DMS79 (cell line): ENCODE measurements at places on chromosomes 5 and 9.

- no peak for DNase-seq
These were observed at the start of gene PRDM12 for GRCh38 chr9:130664251-130665028. Gene PRDM12, plus strand, starts transcription at chr9:130664594. Its CDS starts 60 bp downstream, at chr9:130664654.

DNA sequence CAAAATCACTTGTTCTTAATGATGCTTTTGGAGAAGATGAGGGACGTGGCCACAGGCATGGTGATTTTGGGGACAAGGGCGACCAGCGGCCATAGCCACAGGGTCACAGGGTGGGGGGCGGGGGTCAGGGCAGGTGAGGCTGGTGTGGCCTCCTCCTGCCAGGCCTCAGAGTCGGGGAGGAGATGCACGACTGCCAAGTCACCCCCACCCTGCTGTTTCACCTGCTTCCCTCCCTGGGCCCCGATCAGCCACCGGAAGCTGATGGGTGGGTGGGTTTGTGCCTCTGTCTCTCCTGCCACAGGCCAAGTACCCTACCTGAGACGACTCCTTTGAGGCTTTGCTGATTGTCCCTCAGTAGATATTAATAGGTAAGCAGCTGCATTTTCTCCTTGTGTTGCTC, 199.3 kb downstream of the PAX5 start:
- no peak for DNase-seq

DNA sequence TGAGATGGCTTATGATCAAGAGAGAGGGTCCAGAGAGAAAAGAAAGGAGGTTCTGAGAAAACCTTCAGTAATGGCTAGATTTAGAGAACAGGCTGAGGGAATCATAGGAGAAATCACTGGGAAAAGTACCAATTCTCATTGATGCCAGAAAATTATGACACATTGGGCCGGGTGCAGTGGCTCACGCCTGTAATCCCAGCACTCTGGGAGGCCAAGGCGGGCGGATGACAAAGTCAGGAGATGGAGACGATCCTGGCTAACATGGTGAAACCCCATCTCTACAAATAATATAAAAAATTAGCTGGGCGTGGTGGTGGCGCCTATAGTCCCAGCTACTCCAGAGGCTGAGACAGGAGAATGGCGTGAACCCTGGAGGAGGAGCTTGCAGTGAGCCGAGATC, 29.5 kb upstream of the PLIN2 start:
- no peak for DNase-seq

DNA sequence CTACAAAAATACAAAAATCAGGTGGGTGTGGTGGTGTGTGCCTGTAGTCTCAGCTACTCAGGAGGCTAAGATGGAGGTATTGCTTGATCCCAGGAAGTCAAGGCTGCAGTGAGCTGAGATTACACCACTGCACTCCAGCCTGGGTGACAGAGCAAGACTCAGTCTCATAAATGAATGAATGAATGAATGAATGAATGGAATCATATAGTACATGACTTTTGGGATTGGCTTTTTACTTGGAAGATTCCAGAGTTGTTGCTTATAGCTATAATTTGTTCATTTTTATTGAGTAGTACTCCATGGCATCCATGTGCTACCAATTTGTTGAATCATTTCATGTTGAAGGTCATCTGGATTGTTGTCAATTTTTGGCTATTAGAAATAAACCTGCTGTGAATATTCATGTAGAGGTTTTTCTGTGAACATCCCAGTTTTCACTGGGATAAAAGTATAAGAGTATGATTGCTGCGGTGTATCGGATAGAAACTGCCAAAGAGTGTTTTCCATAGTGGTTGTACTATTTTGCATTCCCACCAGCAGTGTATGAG, 19.9 kb downstream of the ERBIN start:
- DNase-seq = no peak

DNA sequence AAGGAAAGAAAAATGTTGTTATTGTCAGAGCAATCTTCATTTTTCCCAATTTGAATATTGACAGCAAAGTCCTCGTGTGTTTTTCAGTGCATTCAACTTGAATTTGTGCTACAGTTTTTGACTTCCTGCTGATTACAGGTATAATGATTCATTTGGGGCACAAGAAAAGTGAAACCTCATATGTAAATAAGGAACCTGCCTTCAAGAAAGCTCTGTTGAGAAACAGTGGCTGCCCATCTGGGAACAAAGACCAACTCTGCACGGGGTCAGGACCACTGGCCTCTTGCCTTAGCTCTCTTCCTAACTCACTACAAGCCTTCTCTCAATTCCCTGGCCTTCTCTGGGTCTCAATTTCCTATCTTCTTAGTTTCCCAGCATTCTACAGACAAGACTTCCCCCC, 21.0 kb downstream of the TIMD4 start:
- DNase-seq = no peak

DNA sequence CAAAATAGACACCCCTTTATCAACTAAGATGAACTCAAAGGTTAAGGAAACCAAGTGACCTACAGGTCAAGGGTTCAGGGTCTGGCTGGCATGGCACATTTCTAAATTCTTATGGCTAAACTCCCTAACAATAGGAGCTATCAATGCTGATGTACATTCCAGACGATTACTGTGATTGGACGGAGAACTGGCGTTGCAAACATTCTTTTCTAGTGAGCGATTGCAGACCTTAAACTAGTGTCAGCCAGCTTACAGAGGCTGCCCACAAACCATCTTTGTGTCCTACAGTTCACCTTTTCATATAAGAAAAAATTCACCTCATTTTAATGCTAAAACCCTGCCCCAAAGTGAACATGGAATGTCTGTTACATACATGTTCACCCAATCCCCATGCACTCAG, 382.9 kb downstream of the MAT2B start:
- no peak for DNase-seq

DNA sequence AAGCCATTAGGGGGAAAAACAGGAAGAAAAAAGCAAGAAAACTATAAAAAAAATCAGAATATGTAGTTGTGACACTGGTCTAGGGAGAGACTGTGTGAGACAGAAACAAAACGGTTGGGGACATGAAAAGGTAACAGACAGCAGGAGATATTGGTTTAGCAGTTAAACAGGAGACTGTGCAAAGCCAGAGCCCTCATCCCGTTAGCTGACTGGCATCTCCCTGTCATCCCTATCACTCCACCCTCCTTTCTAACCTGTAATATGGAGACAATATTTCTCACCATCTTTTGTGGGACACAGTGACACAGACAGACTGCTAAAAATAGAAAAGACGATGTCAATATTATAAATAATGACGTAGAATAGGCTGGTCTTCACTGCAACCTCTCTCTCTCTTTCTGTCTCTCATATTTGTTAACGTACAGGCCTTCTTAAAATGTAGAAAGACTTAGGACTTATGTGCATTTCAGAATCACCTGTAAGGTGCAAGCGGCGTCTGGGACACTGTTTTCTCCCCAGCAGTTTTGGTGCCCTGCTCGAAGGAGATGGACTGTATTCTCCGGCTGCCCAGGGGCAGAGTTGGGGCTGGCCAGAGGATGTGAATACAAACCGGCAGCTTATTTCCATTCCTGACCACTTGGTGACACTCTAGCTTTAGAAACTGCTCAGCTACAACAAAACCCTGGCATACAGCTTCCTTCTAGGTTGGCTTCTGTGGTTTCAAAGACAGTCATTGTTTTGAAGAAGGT, 190.6 kb downstream of the MAT2B start:
- DNase-seq = no peak

- DNase-seq = no peak
These were observed 376.4 kb downstream of the DEPDC1B start for GRCh38 chr5:60323596-60323995.

DNA sequence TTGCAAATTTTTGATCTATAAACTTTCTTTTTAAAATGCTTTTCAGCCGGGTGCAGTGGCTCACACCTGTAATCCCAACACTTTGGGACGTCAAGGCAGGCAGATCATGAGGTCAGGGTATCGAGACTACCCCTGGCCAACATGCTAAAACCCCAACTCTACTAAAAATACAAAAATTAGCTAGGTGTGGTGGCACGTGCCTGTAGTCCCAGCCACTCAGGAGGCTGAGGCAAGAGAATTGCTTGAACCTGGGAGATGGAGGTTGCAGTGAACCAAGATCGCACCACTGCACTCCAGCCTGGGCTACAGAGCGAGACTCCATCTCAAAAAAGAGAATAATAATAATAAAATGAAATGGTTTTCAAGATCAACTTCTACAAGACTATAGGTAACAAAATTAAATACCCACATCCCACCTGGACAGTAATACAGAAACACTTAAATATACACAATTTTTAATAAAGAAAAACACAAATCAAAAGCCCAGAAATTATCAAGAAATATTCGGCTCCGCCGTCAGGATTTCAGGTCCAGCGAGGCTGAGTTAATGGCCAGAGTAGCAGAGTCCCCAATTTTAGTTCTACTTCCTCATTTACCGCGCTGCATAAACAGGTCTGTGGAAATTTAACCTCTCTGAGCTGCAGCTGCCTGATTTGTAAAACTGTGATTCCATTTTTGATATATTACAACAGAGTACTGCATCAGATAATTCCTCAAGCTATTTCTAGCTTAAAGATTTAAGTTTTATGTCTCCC, 4.0 kb downstream of the TUT7 start:
- DNase-seq = no peak

DNA sequence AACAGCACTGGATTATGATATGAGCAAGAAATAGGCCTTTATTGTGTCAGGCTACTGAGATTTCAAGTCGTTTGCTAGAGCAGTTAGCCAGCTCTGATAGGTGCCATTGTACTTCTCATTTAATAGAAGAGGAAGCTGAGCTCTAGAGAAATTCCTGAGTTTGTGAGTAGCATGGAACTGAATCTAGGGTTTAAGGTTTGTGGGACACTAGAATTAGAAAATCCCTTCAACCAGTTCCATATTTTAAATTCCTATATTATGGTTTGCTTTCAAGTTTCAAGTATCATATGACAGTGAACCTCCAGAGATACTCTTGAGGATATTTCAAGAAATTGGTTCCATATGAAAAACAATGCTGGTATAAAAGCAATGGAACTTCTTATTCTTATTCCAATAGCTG, 87.6 kb downstream of the ANKRD55 start:
- DNase-seq = no peak

GRCh38 chr5:93371893-93372292, 209.1 kb downstream of the NR2F1-AS1 start:
- DNase-seq = no peak

GRCh38 chr5:119136666-119137318, 65.9 kb downstream of the DMXL1 start:
- no peak for DNase-seq

GRCh38 chr9:16591092-16591491, 279.4 kb downstream of the BNC2 start:
- no peak for DNase-seq

DNA sequence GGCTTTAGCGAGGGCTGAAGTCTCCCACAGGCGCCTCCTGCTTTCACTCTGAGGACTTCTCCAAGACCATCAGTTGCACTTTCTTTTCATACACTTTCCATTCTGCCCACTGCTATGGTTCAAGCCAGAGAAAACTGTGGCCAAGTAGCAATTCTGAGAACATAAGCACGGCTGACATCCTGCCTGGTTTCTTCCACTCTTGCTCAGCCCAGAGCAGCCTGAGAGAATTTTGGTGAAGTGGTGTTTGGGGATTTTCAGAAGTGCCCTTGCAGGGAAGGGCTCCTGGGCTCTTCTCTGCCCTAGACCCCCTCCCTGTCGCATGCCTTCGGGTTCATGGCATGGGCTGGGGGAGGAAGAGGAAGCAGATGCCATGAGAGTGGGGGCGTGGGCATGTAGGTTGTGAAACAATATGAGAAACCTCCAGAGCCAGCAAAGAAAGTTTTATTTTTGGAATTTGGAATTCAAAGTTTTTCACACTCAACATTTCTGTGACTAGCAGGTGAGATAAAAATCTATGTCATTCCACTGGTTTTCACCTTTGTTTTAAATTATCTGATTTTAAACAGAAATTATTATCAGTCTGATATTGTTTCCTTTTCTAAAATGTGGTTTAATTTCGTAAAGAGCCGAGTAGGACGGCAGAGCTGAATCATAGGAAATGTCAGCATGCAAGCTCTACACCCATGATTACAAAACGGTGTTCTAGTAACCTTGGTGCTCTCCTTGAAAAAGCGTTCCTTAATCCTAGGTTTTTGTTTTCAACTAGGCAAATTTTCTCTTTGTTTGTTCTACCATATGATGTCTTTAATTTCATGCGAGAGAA, 27.8 kb upstream of the TNFSF8 start:
- no peak for DNase-seq
